ENCODE measurements at places on chromosomes 5 and 9. TPM values are rescaled to one million over a fixed set of nuclear protein-coding genes. Genes with fewer than 3 reads are reported as not detected.

Gene CNTNAP3
- polyA plus RNA-seq: 4.0 TPM

Gene SHC3
- polyA plus RNA-seq: 0.82 TPM

Gene SPRY4
- polyA plus RNA-seq: 3.8 TPM

Gene SPAG8
- 81.5 TPM for polyA plus RNA-seq

Gene STK10
- 48.8 TPM for polyA plus RNA-seq

Data from testis (tissue), 5 donors.